ENCODE measurements at places on chromosomes 11 and 22.

DNA sequence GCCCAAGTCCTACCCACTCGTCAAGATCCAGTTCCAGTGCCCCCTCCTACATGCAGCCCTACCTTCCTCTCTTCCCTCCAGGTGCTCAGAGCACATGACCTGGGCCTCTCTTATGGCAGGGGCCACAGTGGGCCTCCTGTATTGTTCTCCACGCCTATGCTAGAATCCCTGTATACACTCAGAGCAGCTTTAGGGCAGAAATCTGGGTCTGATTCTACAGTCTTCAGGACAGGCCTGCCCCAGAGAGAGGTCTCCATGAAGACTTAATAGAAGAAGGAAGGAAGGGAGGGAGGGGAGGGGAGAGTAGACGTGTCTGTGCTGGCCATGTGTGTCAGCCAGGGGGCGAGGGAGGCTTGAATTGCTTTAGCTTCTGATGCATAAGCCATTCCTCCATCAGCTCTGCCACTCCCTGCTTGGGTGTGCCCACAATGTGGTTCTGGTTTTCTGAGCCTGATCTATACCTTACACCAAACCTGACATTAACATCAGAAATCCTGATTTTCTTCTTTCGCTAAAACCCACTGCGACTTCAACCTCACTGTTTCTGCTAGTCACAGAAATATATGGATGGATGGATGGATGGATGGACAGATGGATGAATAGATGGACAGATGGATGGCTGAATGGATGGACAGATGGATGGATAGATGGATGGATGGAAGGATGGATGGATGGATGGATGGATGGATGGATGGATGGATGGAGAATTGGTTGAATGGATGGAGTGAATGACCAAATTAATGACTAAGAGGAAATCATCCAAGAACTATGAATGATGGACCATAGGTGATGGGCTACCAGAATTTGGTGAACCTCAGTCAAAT lies 56.6 kb upstream of the PRDM11 start:
- no peak for DNase-seq

GRCh38 chr11:95337175-95337957 lies 106.4 kb upstream of the SESN3 start:
- DNase-seq, result peak; percentile 64

DNA sequence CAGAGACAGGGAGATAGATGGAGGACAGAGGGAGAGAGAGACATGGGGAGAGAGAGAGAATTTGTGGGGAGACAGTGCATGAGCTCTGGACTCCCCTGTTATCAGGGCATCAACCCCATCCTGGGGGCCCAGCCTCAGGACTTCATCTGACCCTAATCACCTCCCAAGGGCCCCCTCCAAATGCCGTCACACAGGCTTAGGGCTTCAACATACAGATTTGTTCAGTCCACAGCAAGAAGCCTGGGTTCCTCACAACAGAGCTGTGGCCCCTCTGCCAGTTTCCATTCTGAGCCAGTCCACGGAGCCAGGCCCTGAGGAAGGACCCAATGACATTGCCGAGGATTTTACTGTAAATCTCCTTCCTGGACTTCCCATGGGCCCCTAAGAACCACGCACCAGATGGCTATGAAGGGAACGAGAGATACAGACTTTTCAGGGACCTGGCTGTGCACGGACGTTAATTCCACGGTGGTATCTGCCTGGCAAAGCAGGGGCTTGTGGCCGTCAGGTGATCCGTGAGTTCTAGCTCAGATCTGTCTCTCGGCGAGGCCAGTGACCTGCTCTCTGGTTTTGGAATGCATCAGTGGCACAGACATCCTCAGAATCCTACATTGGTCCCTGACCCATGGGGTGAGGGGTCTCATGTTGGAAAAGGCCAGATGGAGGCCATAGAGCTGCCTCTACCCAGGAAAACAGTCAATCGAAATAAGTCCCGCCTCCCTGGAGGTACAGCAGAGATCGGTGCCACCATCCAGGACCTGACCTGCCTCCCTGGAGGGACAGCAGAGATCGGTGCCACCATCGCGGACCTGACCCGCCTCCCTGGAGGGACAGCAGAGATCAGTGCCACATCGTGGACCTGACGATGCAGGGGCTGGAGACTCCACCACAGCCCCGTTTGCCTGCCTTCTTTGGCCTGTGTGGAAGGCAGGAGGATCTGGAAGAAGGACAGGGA lies 8.7 kb upstream of the B4GALNT4 start:
- DNase-seq, result no peak

DNA sequence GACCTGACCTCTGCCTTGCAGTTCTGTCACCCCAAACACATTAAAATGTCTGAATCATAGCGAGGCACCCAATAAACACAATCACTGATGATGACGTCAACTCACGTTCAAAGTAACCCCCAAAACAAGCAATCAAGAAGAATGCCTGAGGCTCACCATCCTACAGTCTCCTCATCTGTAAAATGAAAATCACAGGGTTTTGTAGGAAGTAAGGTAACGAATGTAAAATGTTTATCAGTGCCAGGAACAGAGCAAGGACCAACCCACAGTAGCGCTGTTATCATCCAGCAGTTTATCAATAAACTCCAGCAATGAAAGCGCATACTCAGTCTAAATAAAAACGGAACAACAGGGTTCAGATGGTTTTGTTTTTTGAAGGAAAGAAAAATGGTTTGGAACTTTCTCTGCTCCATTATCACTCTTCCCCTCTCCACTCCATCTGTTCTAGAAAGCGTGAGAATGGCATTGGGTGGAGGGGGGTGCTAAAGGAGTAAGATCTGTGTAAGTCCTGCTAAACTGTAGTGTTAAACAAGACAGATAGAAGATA lies 110.5 kb downstream of the MICAL3 start:
- no peak for DNase-seq

GRCh38 chr11:64000026-64000739 lies 13.9 kb downstream of the OTUB1 start:
- no peak for DNase-seq

GRCh38 chr11:10885703-10886363 lies 28.0 kb upstream of the ZBED5 start:
- no peak for DNase-seq

Measured in anterior cingulate cortex (tissue), 58 donors.